ENCODE measurements at places on chromosomes 16 and 17.

- no peak for DNase-seq
Measured at GRCh38 chr17:4525691-4526397, 27.2 kb downstream of the SPNS2 start.

DNA sequence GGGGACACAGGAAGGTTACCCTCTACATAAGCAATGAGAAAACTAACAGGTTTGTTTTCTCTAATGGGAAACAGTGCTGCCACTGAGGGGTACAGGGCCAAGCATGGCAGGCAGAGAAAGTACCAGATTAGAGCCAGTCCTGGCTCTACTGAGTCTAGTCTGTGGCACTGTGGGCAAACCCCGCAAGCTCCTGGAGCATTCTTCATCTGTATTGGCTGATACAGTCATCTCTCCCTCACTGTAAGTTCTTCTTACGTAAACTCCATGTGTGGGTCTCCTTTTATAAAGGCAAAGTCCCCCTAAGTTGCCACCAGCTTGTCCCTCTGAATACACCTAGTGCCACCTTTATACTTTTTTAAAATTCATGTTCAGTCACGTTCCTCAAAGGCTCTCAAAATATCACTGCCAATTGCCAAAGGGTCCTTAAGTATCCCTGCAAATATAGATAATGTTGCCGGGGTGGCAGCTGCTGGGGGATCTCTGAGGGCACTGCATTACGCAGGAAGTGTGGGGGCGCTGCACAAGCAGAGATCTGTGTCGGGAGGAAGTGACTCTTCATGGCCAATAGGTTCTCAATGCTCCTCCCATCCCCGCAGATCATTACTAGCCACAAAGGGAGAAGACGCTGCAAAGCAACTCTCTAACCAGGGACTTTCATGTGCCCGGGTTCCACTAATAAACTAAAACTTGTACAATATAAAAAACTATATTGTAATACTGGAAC, 18.8 kb downstream of the XPO6 start:
- peak; percentile 68 for DNase-seq

- DNase-seq = peak; percentile 42
Measured at GRCh38 chr16:67393111-67393787, at the start of gene TPPP3. Gene TPPP3 (minus strand): TSS chr16:67393498. CDS start chr16:67391111, 2,387 bp downstream.

DNA sequence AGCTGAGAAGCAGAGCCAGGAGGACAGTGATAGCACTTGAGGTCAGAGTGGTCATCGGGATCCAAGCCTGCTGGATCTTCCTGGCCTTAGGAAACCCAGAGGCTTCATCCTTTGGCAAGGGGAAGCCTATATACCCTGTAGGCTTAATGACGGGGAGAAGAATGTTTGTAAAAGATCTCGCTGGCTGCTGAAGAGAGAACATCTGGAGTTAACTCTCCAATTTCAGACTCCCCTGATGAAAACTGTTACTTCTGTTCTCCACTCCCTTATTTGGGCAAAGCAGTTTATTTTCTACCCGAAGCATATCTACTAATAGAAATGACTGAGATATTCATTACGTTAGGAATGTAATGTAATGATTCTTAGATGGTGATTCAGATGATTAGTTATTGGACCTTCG, 487.0 kb downstream of the CDH13 start:
- no peak for DNase-seq

DNA sequence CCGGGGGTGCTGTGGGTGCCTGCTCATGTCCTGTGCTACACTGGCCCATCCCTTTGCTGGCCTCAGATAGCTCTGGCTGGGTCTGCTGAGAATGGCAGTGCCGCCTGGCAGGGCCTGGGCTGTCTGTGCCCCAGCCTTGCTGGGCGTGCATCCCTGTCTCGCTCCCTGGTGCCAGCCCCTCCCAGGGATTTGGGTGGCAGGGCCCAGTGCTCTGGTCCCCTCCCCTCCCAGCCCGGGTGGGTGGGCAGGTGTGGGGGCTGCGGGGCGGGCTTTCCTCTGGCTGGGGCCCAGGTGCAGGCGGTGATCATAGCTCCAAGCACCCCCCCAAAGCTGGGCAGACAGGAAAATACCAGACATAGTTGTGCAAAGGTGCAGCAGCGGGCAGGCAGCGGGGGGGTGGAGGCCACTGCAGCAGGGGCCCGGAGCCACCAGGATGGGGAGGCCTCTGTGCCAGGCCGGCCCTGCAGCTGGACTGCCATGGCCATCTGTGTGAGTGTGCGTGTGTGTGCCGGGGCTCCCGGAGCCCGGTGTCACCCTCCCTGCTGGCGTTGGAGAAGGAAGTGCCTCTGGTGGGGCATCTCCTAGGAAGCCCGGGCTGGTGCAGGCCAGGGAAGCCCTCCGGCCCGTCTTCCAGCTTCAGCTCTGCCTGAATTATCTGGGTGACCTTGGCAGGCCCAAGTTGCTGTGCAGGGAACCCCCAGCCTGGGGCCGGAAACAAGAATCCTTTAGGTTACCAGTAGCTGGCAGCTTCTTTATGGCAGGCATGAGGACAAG, 7.4 kb downstream of the GLIS2 start:
- no peak for DNase-seq

- DNase-seq = no peak
Measured at GRCh38 chr16:12672986-12673385, 130.7 kb downstream of the CPPED1 start.

GRCh38 chr17:73647301-73647695, 3.1 kb upstream of the SDK2 start:
- no peak for DNase-seq

DNA sequence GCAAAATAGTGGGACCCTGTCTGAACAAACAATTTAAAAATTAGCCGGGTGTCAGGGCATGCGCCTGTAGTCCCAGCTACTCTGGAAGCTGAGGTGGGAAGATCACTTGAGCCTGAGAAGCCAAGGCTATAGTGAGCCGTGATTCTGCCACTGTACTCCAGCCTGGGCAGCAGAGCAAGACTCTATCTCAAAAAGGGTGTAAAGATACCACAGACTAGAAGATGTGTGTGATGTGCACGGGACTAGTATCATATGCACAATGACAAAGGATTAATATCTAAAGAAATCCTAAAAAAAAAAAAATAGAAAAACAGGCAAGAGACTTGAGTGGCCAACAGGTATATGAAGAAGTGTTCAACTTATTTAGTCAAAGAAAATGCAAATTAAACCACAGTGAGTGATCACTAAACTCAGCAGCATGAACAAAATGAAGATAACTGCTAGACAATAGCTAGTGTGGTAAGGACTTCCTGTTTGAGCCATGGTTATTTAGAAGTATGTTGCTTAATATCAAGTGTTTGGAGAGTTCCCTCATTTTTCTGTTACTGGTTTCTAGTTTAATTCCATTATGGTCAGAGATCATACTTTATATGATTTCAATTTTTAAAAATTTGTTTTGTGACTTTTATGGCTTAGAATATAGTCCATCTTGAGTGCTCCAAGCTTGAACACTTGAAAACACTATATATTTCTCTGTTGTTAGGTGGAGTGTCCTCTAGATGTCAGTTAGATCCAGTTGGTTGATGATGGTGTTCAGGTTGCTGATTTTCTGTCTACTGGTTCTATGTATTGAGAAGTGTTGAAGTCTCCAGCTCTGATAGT, 14.7 kb upstream of the SLX4 start:
- DNase-seq = no peak

GRCh38 chr17:78925234-78925633, at the start of gene TIMP2:
Gene TIMP2 (minus strand): TSS chr17:78925387. CDS start chr17:78925088, 299 bp downstream.
- DNase-seq = peak; percentile 66

DNA sequence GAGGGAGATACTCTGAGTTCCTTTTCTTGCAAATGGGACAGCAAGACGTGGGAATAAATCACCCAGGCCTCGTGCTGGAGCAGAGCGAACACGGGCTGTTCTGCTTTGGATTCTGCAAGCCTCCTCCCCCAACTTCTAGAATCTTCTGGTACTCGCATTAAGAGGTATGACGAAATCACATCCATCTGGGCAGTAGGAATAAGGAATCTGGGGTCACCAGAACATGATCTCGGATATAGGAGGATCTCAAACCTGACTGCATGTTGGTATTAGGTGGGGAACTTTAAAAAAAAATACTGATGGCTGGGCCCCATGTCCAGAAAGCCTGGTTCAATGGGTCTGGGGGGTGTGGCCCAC, 49.8 kb upstream of the USP7 start:
- no peak for DNase-seq

- DNase-seq = peak; percentile 53
Measured at GRCh38 chr16:80804526-80805383, at the start of gene CDYL2. Gene CDYL2 (minus strand): TSS chr16:80804598. CDS start chr16:80804173, 425 bp downstream.

DNA sequence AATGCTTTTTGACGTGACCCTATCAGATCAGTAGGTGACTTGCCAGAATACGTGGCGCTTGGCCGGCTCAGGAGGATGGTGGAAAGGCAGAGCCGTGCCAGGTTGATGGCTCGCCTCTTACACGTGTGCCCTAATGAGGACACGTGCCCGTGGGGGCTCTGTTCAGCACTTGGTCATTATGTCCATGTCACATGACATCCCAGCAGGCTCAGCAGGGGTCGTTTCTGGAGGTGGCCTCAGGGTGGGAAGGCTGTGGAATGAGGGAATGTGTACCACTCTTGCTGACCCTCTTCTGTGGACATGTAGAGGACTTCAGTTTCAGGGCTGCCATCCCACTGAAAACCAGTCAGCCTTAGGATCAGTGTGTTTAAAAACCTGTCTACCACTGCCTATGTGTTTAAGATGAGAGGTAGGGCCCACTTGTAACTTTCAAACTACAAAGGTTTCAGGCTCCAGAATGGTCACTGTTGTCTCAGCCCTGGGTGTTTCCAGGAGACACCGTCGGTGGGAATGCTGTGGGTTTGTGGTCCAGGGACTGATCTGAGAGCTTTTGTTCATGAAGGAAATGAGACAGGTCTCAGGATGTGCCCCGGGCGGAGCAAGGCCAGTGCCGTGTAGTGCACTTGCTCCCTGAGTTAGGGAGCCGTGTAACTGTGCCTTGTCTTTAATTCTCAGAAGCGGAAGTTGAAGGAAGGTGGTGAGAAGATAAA, 12.1 kb downstream of the UBN1 start:
- DNase-seq = no peak

DNA sequence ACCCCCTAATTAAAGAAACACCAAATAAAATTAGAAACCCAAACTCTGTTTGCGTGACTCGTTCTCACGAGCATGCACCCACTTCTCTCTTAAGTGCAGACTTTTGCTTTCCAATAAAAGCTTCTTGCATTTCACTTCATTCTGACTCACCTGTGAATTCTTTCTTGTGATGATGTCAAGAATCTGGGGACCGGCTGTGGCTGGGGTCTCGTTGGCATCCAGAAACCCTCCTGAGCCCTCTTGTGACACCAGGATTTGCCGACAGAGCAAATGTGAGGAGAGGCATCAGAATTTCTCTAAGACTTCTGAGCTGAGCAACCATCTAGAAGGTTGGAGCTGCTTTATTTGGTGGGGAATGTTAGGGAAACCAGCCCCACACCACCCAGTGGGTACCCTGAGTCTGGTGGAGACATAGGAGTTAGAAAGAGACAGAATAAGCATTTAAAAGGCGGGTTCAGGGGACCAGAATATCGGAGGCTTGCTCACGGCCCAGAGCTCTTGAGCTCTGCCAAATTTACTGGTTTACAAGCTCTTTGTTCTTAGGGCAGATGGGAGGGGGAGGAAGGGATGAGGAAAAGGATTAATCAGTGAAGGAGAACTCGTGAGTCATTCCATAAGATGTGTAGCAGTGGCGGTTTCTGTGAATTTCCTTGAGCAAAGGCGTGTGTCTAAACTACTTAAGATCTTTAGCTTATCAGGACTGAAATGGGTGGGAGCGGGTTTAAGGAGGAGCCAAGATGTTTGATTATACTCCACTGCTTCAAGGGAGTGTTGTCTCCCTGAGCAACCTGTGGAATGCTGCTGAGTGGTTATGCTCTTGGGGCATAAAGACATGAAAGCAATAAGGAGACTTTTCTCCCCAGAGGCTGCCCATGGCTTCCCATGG, 24.2 kb upstream of the TMC5 start:
- no peak for DNase-seq

GRCh38 chr17:78488867-78489634, 88.1 kb downstream of the DNAH17 start:
- DNase-seq = no peak

- DNase-seq = no peak
Measured at GRCh38 chr17:58066401-58066800, 16.8 kb upstream of the DYNLL2 start.
